ENCODE measurements at places on chromosomes 6 and 20.
A peak's percentile ranks its signal among the peaks of the same experiment; 100 is the strongest.

GRCh38 chr20:64093013-64093503 lies 8.9 kb upstream of the LKAAEAR1 start:
- DNase-seq = no peak

- no peak for DNase-seq
Measured at GRCh38 chr6:30882759-30883684, 1.3 kb upstream of the DDR1 start.

- DNase-seq = no peak
Measured at GRCh38 chr6:21053612-21054011, 519.4 kb downstream of the CDKAL1 start.

GRCh38 chr20:36469973-36470372 lies 71.3 kb upstream of the MYL9 start:
- no peak for DNase-seq

- DNase-seq = no peak
Measured at GRCh38 chr6:133541040-133541439, 299.9 kb downstream of the EYA4 start.

GRCh38 chr20:8662433-8662954 lies 406.4 kb upstream of the PLCB4 start:
- DNase-seq = no peak

DNA sequence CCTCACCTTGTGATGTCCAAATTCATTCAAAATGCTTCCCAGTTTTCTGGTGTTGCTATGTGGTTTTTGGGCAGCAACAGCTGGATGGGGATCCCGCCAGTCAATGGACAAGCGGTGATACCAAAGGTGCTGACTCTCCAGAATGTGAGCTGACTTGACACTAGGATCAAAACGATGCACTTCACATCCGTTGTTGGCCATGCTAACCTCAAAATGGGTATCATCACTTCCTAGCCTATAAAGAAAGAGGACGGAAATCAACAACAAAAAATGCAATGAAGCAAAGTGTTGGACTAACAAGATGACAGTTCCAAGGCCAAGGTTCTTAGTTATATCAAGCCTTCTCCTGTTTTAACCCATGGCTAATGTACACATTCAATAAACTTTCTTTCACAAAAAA lies 59.2 kb downstream of the METTL24 start:
- no peak for DNase-seq

DNA sequence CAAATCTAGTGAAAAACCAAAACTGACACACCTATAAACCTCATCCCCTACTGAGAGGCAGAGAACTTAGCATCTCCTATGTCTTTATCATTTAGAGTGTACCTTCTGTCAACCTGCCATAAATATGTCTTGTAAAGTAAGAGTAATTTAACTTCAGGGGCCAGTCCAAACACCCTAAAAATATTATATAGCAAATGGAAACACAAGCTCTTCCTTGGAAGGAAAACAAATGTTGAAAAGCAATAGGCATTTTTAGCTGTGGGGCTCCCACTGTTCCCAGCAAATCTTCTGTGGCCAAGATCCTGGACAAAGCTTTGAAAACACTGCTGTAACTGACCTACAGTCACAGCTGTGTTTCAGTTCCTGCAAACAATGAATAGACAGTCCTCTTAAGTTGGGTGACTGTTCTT lies 140.0 kb upstream of the RNF217 start:
- DNase-seq = no peak

- DNase-seq = no peak
Measured at GRCh38 chr6:5671601-5672559, 334.8 kb downstream of the NRN1 start.

DNA sequence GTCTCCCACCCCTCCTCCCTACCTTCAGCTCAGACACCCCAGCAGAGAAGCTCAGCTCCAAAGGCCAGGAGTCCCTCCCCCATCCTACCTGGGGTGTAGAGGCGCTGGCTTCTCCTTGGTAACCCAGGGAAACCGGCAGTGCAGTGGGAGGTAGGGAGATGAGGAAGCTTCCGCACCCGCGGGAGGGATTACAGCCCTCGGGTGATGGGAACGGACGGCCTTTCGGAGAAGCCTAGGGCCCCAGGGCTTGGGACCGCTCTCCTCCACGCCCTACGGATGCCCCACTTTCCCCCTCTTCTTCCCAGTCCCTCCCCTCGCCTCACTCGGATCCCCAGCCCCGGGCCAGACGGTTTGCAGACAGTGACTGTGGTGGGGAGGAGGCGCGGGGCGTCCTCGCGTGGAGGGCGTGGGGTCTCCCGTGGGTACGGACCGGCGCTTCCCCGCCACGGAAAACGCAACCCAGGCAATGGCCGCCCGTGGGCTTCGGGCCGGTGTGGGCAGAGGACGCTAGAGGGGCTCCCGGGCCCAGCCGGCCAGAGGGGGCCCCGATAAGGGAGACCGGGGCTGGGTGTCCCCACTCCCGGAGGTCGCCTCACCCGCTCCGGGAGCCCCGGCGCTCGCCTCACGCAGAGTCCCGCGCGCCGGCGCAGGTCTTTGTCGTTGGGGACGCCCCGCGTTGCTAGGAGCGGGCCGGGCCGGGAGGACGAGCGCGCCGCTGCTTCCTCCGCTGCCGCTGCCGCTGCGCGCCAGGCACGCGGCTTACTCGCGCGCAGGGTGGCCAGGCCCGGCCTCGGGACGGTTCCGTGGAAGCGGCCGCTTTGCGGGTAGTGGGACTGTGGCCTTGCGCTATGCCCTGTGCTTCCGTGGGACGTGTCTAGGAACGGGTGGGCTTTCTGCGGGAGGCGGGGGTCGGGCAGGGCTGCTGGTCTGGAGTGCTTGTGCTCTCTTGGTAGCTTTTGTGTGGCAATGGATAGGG lies 15.8 kb downstream of the AARS2 start:
- peak; percentile 68 for DNase-seq

GRCh38 chr6:73556836-73557235 lies 36.0 kb upstream of the EEF1A1 start:
- no peak for DNase-seq

- DNase-seq = no peak
Measured at GRCh38 chr20:32473231-32474008, 111.7 kb downstream of the NOL4L start.

DNA sequence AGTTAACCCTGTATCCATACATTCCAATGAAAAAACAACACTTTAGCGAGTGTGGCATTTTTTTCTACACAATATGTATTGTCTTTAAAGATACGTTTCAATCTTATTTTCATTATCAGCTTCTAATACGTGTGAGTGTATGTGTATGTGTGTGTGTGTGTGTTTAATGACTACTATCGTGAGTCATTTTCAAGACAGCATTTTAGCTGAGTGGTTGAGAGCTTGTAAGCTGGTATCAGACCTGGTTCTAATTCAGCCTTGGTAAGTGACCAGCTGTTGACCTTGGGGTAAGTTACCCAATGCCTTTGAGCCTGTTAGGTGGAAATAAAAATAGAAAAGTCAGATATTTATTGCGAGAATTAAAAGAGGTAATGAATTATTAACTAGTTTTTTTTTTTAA lies 320.0 kb upstream of the NT5E start:
- no peak for DNase-seq

DNA sequence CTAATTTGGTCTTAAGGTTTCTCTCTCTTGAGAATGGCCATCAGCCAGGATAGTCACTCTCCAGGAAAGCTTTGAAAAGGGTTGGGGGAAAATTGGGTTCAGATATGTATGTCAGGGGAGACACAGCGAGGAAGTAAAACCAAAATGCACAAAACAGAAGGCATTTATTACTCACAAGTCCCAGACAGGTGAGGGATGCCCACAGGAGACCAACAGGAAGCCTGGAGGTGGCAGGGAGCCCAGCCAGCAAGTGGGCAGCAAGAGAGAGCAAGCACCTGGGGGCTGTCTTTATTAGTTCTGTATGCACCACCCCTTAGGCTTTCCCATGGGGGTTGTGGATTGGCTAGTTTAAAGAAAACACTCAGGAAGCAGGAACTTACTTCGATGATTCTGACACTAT lies 707.7 kb downstream of the KIF16B start:
- no peak for DNase-seq

- DNase-seq = no peak
Measured at GRCh38 chr20:52953020-52953419, 19.1 kb upstream of the TSHZ2 start.

- DNase-seq = no peak
Measured at GRCh38 chr6:161906571-161906970, 632.7 kb upstream of the AGPAT4 start.

- DNase-seq = no peak
Measured at GRCh38 chr6:5159162-5159561, 74.0 kb downstream of the PPP1R3G start.

DNA sequence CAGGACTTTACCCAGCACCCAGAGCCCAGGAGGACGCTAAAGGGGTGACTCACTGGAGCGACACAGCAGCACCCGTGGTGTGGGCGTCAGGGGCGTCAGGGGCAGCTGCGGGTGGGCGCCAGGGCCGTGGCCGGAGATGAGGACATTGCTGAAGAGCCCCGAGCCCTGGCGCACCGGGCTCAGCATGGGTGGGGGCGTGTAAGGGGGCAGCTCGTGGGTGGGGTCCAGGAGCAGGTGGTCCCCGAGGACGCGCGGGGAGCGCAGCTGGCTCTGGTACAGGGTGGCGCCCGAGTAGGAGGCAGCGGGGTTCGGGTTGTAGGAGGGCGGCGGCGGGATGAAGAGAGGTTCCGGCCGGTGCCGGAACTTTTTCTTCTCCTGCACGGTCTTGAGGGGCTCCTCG lies 41.6 kb upstream of the MRPS10 start:
- DNase-seq = no peak
